Jurkat, Clone E6-1 (cell line): ENCODE measurements at places on chromosomes 5 and 9.

DNA sequence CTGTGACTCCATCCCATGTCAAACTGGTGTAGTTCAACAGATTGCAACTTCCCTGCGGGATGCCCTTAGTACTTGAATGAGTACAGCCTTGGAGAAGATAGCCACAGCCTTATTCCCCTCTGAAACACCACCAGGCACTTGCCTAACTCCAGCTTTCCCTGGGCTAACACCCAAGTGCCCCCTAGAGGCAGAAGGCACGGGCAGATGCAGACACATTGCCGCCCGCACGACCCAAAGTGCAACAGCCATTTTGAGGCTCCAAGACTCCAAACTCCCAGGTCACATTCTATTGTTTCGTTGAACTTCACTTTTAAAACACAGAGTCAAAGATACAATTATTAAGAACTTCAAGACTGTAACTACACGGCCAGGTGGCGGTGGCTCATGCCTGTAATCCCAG lies 163.6 kb upstream of the CDH6 start:
- DNase-seq: peak; percentile 6

- no peak for DNase-seq
Observed at GRCh38 chr5:15447209-15447608, 52.8 kb upstream of the FBXL7 start.

DNA sequence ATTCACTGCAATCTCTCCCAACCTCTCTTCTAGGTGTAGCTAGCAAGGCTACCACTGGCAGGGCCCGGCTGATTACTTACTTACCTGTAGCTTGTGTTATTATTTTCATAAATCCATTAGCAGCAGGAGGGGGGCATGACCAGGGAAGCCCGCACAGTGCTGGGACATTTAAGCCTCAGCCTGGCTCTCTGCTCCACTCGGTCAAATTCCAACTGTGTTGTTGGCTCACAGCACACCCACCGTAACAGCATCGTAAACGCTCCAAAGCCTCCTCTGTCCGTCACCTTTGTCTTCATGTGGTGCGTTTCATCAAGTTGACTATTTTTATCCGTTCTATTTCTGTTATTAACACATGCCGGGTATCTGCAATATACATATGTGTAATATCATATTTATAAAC lies 264.7 kb downstream of the NSG2 start:
- DNase-seq: no peak

- DNase-seq: no peak
Observed at GRCh38 chr9:127170652-127171051, 48.2 kb upstream of the ANGPTL2 start.

DNA sequence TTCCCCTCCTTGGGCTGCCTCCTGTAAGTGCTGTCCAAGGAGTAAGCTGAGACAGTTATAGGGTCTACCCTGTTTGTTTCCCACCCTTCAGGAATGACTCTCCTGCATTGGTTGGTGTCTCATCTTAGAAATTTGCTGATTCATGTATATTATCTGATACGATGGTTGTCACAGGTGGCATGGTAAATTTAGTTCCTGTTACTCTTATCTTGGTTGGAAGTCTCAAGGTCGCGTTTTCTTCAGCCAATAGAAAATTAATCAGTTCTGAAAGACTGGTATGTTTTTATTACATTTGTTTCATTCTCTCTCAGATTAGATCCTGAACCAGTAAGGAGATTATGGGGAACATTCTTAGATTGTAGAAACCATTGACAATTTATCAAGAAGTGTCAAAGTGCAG lies 42.7 kb downstream of the SCGB3A1 start:
- DNase-seq: no peak

- DNase-seq: no peak
Observed at GRCh38 chr5:102380174-102380573, 84.1 kb upstream of the SLCO4C1 start.

- DNase-seq: no peak
Observed at GRCh38 chr5:179767496-179768100, 26.2 kb upstream of the LTC4S start.

- DNase-seq: no peak
Observed at GRCh38 chr9:74443036-74443750, 53.9 kb upstream of the RORB start.

DNA sequence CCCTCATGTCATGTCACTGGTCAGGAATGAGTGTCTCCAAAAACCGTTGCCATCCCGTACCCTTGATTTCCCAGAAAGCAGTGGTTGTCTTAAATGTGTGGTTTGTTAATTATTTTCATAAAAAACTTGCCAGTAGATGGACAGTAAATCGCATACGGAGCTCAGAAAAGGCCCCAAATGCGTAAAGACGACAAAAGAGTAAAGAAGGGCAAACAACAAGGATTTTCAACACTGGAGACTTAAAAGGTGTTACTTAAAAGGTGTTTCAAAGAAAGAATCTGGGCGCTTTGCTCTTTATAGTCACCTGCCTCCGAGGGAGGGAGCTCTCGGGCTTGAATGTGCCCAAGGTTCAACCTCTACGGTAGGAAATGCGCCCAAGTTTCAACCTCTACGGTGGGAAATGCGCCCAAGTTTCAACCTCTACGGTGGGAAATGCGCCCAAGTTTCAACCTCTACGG lies 734 bp downstream of the KIF27 start:
- DNase-seq: no peak

DNA sequence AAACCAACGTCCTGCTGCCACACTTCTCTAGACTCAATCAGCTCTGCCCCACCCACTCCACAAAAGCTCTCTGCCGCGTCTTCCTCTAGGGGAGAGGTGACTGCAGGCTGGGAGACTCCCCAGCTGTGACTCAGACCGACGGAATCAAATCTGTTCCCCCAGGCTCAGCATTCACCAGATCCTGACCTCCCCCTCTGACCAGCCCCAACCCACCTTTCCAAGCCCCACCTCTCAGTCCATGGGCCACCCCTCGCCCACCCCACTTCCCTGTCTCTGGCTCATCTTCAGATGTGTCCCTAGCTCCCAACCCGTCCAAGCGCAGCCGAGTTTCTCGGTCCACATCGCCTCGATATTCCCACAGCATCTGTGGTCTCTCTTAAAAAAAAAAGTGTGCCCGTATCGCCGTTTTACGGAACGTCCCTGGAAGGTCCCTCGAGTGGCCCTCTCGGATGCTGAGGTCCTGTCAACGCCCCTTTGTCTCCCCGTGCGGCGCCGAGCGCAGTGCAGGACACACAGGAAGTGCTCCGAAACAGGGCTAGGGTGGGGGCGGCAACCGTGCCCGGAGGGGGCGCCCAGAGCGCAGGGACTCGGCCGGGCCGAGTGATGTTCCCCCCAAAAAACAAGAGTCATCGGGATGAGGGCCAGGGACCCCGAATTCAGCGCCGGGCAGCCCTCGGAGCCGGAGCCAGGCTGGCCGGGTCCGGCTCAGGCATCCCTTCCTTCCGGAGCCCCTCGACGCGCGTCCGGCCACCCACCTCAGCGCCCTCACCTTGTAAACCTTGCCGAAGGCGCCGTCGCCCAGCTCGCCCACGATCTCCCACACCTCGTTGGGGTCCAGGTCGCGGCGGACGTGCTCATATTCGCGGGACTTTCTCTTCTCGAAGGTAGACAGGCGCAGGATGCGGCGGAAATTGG lies 649 bp downstream of the STK10 start:
- no peak for DNase-seq

- DNase-seq: no peak
Observed at GRCh38 chr5:41794471-41794870, 75.8 kb downstream of the OXCT1 start.

GRCh38 chr5:157479166-157479565 lies 19.2 kb downstream of the NIPAL4 start:
- no peak for DNase-seq

DNA sequence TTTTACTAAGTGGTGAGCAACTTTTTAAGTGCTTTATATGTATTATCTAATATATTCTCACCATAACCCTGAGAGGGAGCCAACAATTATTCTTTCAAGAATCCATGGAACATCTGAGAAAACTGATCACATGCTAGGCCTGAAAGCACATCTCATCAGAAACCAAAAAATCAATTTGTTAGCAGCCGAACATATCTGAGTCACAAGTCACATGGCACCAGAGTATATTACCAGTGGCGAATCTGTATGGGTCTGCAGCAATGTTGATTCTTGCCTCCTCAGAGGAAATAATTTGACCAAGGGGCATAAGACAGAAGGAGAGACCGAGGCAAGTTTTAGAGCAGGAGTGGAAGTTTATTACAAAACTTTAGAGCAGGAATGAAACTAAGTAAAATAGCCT lies 25.3 kb upstream of the SIL1 start:
- no peak for DNase-seq

GRCh38 chr9:122900791-122901190 lies 4.4 kb downstream of the RC3H2 start:
- no peak for DNase-seq

DNA sequence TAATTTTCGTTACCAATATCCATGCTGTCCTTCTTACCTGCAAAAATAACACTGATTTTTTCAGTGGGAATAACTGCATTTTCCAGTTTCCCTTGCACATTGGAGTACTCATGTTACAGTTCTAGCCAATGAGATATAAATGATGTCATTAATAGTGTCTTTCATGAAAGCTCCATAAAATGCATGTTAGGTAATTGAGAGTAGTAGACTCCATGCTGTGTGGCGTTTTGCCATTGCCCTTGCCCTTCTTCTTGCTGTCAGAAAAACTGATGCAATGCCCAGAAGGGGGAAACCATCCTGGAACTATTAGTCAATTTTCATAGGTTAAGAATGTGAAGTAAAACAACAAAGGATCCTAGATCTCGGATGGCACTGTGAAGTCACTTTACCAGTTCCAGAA lies 1765.3 kb downstream of the EFNA5 start:
- no peak for DNase-seq

GRCh38 chr5:141517880-141518617 lies 29.2 kb downstream of the PCDHGC5 start:
- DNase-seq: no peak

- no peak for DNase-seq
Observed at GRCh38 chr5:145723516-145723915, 111.6 kb downstream of the PRELID2 start.
